ENCODE measurements at places on chromosomes 12 and 14.

- peak; percentile 29 for DNase-seq
Observed at GRCh38 chr14:52014601-52015267, 25.4 kb downstream of the RTRAF start.

- no peak for DNase-seq
Observed at GRCh38 chr12:4446335-4446734, 720 bp upstream of the FGF6 start.

GRCh38 chr12:25914551-25914950, 43.9 kb upstream of the RASSF8 start:
- DNase-seq, result no peak

DNA sequence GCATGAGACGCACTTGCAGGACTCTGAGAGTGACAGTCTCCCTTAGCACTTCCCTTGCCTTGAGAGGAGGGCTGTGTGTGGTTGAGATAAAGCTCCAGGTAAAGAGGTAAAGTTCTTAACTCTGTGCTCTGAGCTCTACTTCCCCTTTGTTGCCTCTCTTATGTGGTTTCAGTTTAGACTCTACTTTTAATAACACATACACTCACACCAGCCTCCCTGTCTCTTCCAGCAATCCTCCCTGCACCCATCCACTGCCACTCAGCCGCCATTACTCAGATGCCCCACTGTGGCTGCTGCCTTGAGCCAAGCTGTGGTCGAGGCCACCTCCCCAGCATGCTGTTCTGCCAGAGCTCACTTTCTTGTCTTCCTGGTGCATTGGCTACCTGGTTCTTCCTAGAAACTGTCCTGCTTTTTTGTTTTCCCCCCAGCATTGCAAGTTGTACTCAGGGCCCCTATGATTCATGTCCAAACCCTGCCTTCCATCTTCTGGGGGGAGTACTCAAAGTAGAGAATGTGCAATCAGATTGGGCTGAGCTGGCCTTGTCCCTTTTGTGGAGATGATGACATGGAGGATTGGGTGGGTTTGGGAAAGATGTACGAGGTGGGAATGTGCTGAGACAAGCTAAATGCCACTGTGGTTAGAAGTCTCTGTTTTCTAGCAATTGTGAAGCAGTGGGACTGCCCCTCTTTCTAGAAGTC, 115.5 kb upstream of the PARP11 start:
- DNase-seq, result no peak

GRCh38 chr14:69999261-69999674, 120.1 kb downstream of the SMOC1 start:
- DNase-seq, result no peak

DNA sequence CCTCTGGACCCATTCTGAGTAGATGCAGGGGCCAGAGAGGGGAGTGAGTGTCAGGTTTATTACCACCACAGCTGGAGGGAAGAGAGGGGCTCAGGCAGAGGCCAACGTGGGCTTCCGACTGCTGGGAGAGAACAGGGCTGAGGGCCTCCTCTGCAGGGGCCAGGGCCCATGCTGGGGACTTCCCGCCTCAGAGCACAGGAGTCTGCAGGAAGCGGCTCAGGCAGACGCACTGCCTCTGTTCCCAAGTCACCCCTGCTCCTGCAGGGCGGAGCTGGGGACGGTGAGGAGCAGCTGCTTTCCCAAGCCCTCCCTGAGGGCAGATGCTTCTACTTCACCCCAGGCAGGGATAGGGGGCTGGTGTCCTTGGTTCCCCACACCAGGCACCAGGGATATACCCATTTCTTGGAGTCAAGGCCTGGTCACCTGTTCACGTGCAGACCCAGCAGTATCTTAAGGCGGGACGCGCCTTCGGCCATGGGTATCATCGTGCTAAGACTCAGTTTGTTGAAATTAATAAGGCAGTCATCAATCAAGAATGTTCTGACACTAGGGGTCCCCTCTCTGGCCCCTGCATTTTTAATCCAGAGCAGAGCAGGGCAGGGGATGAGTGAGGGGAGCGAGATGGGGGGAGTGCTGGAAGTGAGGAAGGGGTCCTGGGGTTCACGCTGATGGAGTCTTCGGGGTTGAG, 100.0 kb downstream of the PIWIL1 start:
- no peak for DNase-seq

GRCh38 chr12:54956818-54957641, 27.5 kb downstream of the TESPA1 start:
- DNase-seq, result no peak

- DNase-seq, result no peak
Observed at GRCh38 chr14:76936483-76936882, 92.0 kb downstream of the IRF2BPL start.

- no peak for DNase-seq
Observed at GRCh38 chr12:65944637-65945036, 120.4 kb downstream of the HMGA2 start.

- DNase-seq, result no peak
Observed at GRCh38 chr12:112294793-112295192, 87.4 kb downstream of the HECTD4 start.

- DNase-seq, result no peak
Observed at GRCh38 chr12:89962648-89963047, 254.0 kb upstream of the ATP2B1 start.

- DNase-seq, result no peak
Observed at GRCh38 chr14:21072031-21072473, 1.9 kb downstream of the ARHGEF40 start.

- DNase-seq, result no peak
Observed at GRCh38 chr14:36556811-36557433, 25.5 kb downstream of the NKX2-8 start.

DNA sequence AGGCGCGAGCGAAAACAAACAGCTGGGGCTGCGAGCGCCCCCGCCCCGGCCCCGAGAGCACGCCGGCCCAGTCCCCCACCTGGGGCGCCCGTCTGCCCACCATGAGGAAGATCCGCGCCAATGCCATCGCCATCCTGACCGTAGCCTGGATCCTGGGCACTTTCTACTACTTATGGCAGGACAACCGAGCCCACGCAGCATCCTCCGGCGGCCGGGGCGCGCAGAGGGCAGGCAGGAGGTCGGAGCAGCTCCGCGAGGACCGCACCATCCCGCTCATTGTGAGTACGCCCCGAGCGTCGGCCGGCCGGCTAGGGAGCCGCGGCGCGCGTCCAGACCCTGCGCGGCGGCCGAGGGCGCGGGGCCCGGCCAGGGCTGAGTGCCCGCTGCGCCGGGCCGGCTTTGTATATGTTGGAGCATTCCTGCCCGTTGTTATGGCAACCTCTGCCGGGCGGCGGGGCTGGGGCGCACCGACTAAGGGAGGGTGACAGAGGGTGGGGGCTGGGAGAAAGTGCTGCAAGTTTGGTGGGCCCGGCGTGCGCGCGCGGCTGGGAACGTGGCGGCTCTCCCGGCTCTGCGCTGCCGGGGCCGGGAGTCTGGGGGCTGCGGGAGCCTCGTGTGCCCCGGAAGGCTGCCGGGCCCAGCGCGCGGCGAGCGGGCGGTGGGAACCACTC, 367 bp downstream of the GALNT16 start:
- DNase-seq, result peak; percentile 15

GRCh38 chr12:121649819-121650353, 19.6 kb downstream of the MORN3 start:
- no peak for DNase-seq

GRCh38 chr12:3055026-3055703, 22.0 kb upstream of the TSPAN9 start:
- no peak for DNase-seq

- DNase-seq, result no peak
Observed at GRCh38 chr12:95474660-95474958, 657 bp downstream of the METAP2 start.

- no peak for DNase-seq
Observed at GRCh38 chr12:53956251-53956887, 1.7 kb downstream of the HOXC12 start.

Measured in nucleus accumbens (tissue), 56 donors.